ENCODE measurements at places on chromosomes 16 and 17.

- DNase-seq: no peak
These were observed 895 bp downstream of the UTS2R start for GRCh38 chr17:82372249-82373071.

DNA sequence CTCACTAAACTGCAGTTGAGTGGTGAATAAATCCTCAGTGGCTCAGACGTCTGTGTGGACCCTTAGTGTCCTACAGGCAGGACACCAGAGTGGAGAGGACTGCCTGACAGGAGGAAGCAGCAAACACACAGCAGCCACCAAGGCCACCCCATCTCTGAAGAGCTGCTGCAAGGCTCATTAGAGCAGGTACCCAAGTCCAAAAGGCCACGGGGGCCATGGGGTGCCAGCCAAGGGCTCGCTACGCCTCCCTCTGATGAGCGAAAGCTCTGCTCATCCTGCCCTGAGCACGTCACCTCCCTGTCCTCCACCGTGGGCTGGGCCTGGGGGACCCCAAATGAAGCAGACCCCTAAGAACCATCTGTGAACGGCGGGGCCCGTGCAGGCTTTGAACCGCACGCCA lies 70.1 kb upstream of the DOC2B start:
- no peak for DNase-seq

DNA sequence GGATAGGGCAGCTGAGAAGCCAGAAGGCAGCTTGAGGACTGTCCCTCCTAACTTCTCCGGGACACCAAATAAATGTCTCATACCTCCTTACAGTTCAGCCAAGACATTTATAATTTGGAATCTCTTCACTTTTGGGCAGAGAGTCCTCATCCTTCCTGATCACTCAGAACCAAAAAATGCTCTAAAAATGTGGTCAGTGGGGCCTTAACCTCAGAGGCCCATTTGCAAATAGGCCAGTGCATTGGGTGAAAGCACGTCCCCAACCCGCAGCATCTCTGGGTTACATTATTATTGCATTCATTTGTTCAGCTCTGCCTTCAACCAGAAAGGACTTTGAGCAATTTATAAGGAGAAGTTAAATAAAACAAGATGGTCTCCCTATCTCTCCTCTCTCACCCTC lies 112.4 kb upstream of the IRX3 start:
- no peak for DNase-seq

DNA sequence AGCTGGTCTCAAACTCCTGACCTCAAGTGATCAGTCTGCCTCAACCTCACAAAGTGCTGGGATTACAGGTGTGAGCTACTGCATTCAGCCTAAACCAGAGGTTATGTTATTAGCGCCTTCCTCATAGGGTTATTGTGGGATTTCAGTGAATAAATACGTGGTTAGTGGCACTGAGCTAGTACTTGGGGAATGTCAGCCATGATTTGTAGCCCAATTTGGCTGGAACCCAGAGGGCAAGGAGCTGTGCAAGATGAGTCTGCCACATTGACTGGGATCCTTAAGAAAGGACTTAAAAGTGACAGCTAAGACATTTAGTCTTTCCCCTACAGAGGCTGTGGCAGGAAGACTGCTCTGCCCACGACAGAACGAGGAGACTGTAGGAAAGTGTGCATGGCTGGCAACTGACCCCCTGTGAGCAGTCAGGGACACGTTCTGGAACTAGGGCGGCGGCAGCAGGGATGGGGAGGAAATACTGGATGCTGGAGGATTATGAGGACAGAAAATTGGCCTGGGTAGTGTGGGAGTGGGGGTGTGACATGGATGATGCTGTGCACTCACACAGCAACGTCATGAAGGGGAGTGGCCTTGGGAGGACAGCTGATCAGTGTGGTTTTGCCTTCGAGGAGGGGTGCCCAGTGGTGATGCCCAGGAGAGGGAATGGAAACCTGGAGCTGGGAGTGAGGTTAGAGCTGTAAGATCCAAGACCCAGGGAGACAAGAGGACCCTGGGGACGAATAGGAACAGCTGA lies 14.6 kb downstream of the ATP5PD start:
- DNase-seq: no peak

Measured in thymus (tissue), 14 donors.